ENCODE measurements at places on chromosomes 2 and 18.
A peak's percentile ranks its signal among the peaks of the same experiment; 100 is the strongest.

GRCh38 chr2:119198240-119198840 is 25.3 kb upstream of the STEAP3 start:
- peak; percentile 87 for DNase-seq

DNA sequence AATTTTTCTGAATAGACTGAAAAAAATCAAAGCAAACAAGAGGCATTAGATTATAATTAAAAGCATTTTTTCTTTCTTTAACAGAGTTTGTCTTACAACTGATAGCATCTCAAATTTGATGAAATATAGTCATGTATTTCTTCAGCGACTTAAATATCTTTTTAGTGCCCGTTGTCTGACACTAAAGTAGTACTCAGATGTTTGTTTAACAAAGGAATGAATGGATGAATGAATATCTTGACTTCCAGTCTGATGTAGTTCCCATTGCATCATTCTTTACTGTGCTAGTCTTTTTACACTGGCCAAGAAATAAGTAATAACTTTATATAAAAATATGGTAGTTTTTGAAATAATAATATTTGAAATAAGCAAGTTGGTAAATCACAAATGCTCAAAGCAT is 111.1 kb downstream of the TTC27 start:
- no peak for DNase-seq

- peak; percentile 57 for DNase-seq
Measured at GRCh38 chr2:183284606-183285005, 160.4 kb downstream of the NUP35 start.

GRCh38 chr2:208244422-208244821 is 10.4 kb downstream of the IDH1 start:
- no peak for DNase-seq

GRCh38 chr2:235960716-235961640 is 207.2 kb downstream of the GBX2 start:
- DNase-seq, result no peak

Data from osteoblast (primary cell).